ENCODE measurements at places on chromosomes 2 and 18.

DNA sequence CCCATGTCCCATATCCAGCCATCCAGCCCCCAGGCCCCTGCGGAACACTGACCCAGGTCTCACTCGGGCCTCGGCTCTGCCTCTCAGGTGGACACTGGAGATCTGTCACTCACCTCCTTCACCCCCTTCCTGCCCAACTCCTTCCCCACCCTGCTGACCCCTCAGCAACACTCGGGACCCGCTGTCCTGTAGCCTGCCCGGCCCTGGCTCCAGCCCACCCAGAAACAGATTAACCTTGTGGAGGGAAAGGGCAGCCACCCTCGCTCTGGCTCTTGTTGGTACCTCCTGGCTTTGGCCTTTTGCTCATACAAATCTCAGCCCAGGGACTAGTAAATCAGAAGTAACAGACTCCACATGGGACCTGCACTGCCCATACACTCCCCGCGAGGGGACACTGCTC is 29.8 kb upstream of the PRLH start:
- no peak for DNase-seq

- DNase-seq, result no peak
These were observed 542.8 kb downstream of the IRS1 start for GRCh38 chr2:226256709-226257376.

- DNase-seq, result no peak
These were observed 180.0 kb downstream of the GLI2 start for GRCh38 chr2:120915670-120916069.

- no peak for DNase-seq
These were observed 3.5 kb downstream of the NOL10 start for GRCh38 chr2:10686176-10686730.

- peak; percentile 60 for DNase-seq
These were observed 10.5 kb upstream of the SLC1A4 start for GRCh38 chr2:64978514-64979268.

GRCh38 chr2:6838673-6839319 is 26.9 kb downstream of the CMPK2 start:
- DNase-seq, result no peak

Measured in suppressor macrophage treated with lipopolysaccharide for 1 hour (primary cell).